ENCODE measurements at places on chromosomes 2 and 18. TPM values are rescaled to one million over a fixed set of nuclear protein-coding genes. Genes with fewer than 3 reads are reported as not detected.

DNA sequence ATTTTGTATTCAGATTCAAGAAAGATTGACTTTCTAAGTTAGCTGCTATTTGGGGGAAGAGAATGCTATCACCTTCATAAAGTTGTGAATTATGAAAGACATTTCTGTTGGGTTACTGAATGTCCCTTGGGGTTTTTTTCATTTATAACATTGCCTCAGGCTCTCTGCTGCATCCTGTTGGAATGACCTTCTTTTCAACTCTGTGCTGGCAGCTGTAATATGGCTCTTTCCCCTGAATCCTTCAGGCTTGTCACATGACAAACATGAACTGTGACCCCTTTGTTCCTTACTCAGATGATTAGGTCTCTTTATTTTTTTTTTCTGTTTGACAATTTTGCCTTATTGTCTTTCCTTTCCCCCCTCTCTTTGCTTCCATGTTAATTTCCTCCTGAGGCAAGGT, 159.8 kb downstream of the TAF4B start:
- no peak for DNase-seq
- no peaks in the 10 kb centered on the region for H3K4me1 ChIP-seq
- H3K27ac ChIP-seq = no peak overlapping the region
- no peaks in the 10 kb centered on the region for H3K27me3 ChIP-seq

GRCh38 chr2:181474222-181474881, 17.2 kb downstream of the ITGA4 start:
- peaks cover 47% of the 10 kb centered on the region for H3K4me1 ChIP-seq
- DNase-seq = no peak
- H3K27me3 ChIP-seq = no peaks in the 10 kb centered on the region
- H3K27ac ChIP-seq = no peak overlapping the region

NPHP1 gene
- 1.0 TPM for polyA plus RNA-seq

NOSTRIN gene
- polyA plus RNA-seq = not detected

CCDC85A gene
- not detected for polyA plus RNA-seq

- no peak overlapping the region for H3K27ac ChIP-seq
- no peaks in the 10 kb centered on the region for H3K36me3 ChIP-seq
- H3K4me1 ChIP-seq = no peaks in the 10 kb centered on the region
- DNase-seq = no peak
These were observed 11.5 kb downstream of the MYL1 start for GRCh38 chr2:210303498-210303897.
